CD4-positive, alpha-beta T cell treated with Interleukin-12 subunit alpha and Interleukin-12 subunit beta, for 1 hour (primary cell): ENCODE measurements at places on chromosomes 13 and 19.
A peak's percentile ranks its signal among the peaks of the same experiment; 100 is the strongest.

DNA sequence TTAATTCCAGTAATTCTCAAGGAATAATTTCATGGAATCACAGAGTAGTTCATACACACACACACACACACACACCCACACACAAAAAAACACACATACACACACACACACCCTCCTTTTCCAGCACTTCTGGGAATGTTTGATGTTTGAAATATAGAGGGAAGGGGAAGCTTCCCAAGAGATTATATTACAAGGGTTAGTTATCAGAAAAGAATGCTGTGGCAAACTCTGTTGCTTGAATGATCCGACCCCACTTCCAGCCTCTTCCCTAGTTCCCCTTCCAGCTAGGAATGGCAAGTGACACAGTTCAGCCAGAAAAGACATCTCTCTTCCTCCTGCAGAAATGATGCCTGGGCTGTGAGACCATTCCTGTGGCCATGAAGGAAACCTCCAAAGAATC is 49.9 kb downstream of the KCTD12 start:
- DNase-seq = no peak

DNA sequence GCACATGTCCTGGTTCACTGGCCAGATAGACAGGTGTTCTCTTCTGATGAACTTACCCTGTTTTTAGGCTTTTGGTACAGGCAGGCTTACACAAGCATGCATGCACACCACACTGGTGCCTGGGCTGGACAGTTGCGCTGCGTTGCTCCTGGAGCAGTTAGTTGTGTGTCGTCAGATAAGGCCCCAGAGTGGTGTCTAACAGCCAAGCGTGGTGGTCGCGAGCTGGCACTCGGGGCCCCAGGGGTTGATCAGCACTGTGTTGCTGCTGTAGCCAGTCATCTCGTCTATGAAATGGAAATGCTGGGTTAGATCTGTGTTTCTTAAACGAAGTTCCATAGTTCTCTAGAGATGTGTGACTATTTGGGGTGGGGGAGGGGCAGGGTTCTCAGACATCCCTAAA is 24.6 kb upstream of the TEX29 start:
- no peak for DNase-seq

DNA sequence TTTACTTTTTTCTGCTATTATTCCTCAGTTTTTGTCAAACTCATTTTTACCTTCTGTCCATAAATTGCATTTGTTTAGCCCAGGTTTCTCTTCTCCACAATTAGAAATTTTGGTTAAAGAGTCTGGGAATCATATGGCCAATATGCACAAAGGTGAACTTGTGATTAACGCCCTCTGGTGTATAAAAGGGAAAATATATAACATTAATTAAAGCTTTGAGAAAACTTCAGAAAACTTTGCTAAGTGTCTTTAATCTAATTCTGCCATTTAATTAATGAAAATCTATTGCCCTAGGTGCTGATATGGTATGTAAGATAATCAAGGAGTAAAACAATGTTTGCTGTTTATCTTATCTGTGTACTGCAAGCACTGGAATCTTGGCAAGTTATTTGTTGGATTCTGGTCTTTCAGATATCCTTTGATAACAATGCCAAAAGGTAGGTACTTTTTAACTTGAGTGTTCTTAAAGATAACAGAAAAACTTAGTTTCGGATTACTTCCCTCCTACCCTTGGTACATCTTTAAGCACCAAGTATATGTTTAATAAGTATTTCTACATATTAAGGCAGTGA is 402.6 kb downstream of the SUCLA2 start:
- no peak for DNase-seq

- DNase-seq = peak; percentile 78
Observed at GRCh38 chr13:26698392-26699196, 62.0 kb downstream of the GPR12 start.

GRCh38 chr13:111202745-111203144 is 87.6 kb downstream of the ARHGEF7 start:
- peak; percentile 27 for DNase-seq

DNA sequence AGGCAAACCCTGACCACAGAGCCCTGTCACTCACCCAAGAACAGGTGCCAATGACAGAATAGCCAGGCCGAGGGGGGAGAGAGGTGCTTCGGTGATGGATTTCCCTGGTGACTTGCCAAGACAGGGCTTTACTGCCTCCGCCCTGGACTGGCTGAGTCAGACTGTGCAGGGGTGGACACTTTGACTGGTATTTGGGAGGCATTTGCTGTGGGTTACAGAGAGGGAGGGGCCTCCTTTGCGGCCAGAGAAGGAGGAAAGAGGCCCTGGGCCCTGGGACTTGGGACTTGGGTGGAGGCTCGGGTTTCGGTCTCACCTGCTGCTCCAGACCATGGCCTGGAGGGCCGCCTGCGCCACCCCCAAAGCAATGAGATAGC is 4.6 kb upstream of the EPS8L1 start:
- no peak for DNase-seq

DNA sequence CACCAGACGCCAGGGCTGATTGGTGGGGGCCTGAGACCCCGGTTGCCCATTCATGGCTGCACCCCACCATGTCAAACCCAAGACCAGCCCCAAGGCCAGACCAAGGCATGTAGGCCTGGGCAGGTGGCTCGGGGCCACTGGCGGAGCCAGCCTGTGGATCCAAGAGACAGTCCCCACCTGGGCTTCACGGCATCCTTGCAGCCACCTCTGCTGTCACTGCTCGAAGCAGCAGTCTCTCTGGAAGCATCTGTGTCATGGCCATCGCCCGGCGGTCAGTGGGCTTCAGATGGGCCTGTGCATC is 3.8 kb upstream of the TEKTIP1 start:
- no peak for DNase-seq

DNA sequence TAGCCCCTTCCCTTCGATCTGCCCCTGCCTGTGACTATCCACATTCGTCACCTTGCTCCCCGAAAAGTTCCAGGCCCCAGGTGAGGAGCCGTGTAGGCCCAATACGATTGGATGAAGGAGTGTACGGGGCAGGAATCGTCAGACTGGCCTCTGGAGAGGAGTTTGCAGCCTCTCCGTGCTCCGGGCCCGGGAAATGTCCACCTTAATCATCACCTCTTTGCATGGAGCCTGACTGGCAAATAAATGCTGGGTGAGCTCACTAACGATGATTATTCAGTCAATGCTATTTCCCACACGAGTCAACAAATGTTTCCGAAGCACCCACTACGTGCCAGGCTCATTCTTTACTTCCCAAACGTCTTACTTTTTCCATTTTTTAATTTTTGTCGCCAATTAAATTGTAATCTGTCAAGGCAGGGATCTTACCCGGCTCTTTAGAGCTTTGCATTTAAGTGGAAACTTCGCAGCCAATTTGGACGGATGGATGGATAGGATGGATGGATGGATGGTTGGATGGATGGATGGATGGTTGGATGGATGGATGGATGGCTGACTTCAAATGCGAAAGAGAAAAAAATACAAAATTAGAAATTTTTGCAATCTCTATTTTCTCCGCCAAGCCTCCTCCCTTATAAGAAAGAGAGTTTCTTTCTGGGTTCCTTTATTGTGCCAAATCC is 45.8 kb downstream of the TGDS start:
- no peak for DNase-seq

GRCh38 chr13:41364043-41364442 is 53.0 kb downstream of the NAA16 start:
- DNase-seq = no peak

DNA sequence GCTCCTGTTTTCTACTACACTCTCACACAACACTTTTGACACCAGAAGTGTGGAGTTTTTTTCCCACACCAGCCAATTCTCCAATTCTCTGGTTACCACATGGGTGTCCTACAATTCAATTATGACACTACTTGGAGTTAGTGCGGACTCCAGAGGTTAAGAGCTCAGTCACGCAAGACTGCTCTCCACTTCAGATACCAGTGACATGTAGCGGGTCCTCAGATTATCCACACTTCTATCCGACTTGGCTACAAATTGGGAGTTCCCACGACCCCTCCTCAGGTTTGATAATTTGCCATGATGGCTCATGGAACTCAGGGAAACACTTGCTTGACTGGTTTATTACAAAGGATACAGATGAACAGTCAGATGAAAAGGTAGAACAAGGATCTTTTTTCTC is 32.9 kb downstream of the PAN3 start:
- DNase-seq = no peak

DNA sequence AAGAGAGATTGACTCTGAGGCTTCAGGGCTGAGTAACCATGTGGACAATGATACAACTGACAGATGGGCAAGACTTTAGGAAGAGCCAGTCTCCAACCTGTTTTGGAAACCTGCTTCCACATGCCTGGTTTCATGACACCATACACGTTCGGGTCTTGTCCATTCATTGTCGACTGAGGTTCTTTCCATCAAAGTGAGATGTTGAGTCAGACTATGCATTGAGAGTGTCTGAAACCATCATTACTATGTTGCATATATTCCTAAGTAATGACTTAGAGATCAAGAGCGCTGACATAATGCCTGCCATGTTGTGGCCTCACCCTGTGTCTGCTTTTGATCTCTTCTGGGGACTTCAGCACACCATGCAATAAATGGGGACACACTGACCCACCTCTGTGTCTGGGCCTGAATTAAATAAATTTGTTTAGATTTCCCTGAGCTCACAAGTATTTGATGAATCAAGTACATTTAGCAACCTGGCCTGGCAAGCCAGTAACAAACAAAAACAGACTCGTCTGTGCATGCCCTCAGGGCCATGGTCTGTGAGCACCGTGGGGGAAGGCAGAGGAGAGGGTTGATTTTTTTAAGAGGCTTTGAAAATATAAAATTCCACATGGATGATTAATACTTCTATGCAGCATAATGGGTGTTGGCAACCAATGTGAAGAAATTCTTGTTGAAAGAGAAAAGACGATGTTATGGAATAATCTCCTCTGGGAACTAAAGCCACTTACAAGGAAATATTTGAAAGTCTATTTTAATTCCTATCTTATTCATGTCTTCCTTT is 49.9 kb upstream of the UBAC2 start:
- no peak for DNase-seq

- DNase-seq = no peak
Observed at GRCh38 chr13:66224663-66225062, 1005.5 kb downstream of the PCDH9 start.

- DNase-seq = no peak
Observed at GRCh38 chr13:99610702-99611289, 109.5 kb downstream of the TM9SF2 start.
